ENCODE measurements at places on chromosomes 2 and 18.

DNA sequence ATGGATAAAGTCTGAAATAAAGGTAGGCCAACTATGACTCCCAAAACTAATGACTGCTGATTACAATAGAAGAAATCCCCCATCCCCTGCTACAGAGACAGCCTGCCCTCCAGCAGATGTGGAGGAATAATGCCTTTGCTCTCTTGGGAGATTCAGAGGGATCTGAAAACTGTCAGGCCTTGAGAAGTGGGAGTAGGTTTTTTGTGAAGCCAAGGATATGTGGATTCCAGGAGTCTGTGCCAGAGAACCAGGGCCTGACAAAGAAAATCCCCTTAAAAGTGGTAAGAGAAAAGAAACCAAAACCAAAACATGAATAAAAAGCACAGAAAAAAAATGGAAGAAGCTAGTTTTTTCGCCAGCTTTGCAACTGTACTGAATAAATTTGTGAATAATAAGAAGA lies 397.6 kb downstream of the ZNF521 start:
- DNase-seq, result no peak

- no peak for DNase-seq
Measured at GRCh38 chr2:43115881-43116280, 110.5 kb downstream of the ZFP36L2 start.

DNA sequence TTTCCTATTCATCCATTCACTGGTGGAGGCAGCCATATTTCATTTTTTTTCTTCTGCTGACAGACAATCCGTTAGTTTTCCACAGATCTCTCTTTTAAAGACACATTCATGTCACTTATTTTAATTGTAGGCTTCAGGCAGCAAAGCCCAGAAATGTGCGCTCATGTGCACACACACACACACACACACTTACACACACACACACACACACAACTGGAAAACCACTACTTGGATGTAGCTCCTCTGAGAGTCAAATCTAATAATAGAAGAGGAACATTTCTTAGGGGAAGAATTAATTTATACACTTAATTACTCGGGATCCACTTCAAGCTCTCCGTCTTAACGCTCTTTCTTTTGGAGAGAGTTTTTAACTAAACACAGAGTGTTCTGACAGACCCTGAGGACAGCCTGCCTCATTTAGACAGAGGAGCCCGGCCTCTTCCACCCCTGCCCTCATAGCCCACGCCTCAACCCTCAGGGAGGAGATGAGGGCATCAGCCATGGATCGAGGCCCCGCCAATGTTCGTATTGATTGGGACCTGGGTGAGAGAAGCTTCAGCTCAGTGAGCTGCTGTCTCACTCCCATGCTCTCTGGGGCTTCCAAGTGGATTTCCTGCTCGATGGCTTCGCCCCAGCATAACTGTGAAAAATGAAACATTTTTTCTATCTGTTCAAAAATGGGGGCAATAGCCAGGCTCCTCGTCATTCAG lies 261.4 kb upstream of the SKOR2 start:
- DNase-seq, result no peak

DNA sequence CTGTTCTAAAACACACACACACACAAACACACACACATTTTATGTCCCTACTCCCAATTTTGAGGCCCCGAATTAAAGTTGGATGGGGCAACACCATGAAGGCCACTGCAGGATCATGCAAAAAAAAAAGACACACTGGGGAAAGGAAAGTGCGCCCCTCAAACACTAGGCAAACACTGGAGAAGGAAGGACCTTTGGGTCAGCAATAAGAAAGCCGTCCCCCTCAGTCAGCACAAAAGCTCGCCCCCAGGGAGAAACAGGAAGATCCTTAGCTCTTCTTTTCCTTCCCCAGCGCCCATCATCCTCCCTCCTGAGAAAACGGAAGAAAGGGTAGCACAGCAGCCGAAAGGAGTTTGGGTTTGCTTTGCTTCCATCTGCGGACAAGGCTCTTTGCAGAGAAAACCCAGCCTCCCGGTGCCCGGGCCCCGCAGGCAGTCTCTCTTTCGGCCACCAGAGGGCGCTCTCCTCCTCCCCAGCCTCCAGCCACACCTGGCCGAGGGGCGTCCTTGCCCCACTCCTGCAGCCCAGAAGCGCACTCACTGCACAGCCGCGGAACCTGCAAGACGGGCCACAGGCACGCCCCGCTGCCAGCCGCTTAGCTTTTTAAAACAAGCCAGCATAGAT lies 248.5 kb downstream of the CDH20 start:
- DNase-seq, result peak; percentile 17

Measured in stimulated activated CD8-positive, alpha-beta memory T cell treated with anti-CD3 and anti-CD28 coated beads, Interleukin-15, amount 100 ng/mL, for 4 hours (primary cell).